ENCODE measurements at places on chromosomes 7 and 10.

DNA sequence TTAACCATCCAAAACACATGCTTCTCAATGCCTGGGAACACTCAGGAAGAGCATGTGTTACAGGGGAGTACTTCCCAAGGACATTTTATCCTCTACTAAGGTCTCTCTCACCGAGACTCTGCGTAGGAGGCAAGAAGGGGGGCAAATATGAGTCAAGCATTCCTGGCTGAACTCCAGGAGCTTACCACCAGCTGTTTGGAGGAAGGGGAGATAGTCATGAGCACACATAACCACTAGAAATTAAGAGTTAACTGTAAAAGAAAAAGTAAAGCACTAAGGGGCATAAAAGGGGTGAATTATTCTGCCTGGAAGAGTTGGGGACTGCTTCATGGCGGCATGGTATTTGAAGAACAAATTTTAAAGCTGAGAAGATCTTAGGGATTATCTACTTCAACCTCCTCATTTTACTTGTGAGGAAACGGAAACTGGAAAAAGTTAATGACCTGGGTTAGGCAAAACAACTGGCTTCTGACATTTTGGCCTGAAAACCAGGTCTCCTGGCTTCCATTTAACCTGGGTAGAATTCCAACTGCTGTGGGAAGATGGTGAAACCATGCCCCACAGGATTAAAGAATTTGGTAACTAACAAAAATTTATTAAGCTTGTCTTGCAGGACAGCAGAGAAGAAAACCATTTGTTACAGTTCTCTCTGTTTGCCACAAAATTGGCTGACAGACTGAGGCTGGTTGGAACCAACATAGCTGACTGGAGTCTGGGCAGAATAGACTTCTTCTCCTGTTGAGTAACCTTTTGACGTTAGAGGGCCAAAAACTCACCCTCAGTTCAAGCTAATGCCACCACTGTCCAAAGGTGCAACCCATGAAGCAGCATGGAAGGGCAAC lies 85.5 kb downstream of the SLC25A13 start:
- DNase-seq, result peak; percentile 99

- DNase-seq, result peak; percentile 81
Observed at GRCh38 chr10:86757113-86757972, 924 bp downstream of the BMPR1A start.

DNA sequence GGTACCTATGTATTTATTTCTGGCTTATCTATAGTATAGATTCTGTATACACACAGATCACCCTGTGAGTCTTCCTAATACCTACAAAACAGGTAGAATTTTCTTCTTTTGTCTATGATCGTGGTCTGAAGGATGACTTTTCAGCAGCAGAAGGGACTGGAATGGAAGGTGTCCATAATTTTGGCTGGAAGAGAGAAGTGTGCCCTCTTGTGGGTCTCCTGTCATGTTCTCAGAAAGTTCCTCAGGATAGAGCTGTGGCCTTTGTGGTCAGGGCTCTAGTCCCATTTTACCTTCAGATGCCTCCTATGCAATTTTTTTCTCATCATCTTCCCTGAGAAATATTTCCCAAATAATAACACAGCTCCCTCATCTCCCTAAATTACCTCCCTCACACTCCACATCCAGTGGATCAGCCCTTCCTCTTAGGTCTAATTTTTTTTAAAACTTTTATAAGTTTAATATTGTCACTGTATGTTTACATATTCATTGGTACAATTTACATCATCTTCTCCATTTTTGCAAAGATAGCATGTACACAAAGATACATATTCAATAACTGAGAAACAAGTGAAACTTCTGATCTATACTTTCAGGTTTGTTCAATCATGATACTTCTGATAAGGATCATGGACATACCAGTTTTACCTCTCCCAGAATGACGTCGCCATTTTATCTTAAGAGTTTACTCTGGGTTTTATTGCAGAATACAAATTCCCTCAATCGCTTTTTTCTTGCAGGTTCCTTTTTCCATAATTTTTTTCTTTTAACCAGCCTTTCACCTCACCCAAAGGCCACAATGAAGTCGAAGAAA lies 112.7 kb downstream of the REEP3 start:
- DNase-seq, result peak; percentile 76

DNA sequence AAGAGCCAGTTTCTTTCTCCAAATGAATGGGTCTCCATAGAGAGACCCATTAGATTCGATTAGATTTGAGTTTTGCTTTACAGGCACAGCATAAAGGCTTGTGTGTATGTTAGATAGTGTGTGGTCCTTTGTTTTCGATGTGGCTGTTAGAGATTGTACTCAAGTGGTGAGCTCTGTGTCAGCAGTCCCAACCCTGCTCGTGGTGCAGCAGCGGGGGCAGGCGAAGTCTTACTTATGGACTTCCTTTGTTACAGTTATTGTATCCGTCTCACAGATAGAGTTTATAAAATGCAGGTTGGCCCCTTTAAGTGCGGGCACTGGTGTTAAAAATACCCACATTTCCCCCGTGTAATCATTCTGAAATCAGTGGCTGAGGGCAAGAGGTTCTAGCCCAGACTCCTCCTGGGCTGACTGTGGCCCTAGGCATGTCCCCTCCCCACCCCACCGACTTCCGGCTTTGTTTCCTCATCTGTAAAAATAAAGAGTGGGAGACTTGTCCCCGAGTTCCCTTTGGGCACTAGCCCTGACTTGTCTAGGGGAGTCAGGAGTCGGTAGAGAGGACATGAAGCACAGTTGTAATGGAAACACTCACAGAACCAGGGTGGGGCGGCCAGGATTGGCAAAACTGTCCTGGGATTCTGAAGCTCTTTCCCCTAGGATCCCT lies 28.6 kb downstream of the MTURN start:
- peak; percentile 67 for DNase-seq

DNA sequence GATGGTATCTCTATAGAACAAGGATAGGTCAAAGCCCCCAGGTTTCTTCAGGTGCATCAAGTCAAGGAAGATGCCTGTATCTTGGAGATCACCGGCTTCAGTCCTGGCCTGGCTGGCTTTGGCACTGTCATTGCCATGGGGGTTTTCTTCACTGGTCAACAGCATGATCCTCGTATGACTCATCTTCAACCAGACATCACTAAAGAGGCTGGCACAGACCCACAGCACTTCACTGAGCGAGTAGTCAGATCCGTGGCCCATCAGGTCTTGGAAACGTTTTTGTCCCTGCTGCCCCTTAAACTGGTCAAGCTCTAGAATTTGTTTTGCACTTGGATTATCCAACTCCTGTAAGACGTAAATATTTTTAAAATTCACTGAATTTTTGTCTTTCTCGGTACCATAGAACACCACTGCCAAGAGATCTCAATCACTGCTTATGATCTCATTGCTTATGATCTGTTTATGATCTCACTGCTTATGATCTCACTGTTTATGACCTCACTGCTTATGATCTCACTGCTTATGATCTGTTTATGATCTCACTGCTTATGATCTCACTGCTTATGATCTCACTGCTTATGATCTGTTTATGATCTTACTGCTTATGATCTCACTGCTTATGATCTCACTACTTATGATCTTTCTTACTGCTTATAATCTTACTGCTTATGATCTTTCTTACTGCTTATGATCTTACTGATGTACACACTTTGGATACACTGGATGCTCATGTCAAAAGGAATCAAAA lies 135.2 kb downstream of the CYP26A1 start:
- DNase-seq, result no peak

DNA sequence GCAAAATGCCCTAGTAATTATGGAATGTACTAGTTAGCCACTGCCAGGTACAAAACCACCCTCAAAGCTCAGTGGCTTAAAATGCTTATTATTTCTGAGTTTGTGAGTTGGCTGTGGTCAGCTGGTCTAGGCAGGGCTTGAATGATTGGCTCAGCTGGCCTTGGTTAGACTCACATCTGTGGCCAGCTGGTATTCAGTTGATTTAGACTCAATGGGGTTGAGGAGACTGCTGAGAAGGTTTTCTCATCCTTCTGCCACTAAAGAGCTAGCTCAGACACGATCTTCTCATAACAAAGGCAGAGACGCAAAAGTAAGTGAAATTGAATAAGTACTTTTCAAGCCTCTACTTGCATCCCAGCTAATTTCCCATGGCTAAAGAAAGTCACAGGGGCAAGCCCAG lies 57.1 kb upstream of the CYP2C18 start:
- DNase-seq, result no peak

- DNase-seq, result peak; percentile 41
Observed at GRCh38 chr7:84372712-84373111, 178.1 kb upstream of the SEMA3A start.

- no peak for DNase-seq
Observed at GRCh38 chr10:100696477-100696901, 48.9 kb upstream of the PAX2 start.

DNA sequence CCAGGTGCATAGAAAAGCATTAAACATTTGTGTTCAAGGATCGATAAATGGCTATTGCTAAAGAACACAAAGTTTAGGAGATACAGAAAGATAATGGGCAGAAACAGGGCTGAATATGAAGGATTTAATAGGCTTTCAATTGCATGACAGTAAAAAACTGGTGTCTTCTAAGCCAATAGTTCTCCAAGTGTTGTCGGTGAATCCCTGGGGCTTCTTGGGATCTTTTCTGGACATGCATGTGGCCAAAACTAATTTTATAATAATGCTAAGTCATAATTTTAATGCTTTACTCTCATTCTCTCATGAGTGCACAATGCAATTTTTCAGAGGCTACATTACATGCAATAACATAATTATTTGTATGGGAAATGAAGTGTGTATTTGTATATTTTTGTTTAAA lies 521.1 kb upstream of the ANKRD30A start:
- DNase-seq, result no peak

GRCh38 chr10:9951481-9952257 lies 1066.0 kb upstream of the CELF2 start:
- DNase-seq, result no peak

DNA sequence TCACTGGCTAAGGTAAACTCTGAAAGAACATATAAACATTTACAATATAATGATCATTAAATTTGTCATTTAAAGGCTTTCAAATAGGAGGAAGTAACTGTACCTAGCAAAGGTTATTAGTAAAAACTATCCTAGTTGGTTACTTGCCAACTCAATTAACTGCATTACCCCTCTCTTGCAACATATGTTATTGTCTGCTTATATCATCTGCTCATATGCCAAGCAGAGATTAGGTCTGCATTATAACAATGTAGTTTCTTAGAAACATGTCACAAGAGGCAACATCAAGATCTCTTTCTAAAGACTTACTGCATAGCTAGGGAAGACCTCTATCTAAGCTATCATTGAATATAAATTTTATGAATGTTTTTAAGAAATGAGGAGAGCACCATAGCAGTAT lies 132.5 kb downstream of the RELN start:
- peak; percentile 21 for DNase-seq

DNA sequence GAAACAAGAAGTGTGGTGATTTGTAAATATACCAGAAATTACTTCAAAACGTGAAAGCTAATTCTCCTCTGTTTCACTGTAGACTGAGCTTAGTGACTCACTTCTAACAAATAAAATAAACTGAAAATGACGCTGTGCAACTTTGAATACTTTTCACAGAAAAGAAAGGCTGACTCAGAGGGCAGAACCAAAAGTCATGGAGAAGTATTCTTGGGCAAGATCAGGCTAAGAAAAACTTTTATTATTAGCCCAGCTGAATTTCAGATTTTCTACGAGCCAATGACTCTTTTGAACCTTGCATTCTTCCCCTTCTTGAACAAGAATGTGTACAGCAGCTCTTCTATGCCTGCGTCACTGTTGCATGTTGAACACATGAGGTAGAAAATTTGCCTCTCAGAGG lies 527.3 kb upstream of the GHITM start:
- no peak for DNase-seq

DNA sequence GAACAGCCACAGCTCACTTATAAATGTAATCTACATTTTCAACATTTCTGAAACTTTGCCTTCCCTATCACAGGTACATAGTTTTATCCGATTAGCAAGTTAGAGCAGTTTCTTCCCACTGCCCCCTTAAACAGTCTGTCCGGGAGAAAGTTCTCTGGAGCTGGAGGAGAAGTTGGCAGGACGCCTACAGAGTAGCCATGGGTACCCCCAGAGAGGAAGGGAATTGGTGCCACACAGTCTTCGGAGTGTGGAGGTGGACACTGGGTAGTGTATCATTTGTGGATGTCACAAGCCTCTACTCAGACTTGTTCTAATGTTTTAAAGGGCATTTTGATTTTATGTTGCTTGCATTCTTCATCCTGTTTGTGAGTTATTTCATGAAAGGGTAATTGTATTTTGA lies 39.0 kb downstream of the TAF3 start:
- no peak for DNase-seq

- no peak for DNase-seq
Observed at GRCh38 chr7:5143106-5143505, 46.9 kb upstream of the WIPI2 start.

DNA sequence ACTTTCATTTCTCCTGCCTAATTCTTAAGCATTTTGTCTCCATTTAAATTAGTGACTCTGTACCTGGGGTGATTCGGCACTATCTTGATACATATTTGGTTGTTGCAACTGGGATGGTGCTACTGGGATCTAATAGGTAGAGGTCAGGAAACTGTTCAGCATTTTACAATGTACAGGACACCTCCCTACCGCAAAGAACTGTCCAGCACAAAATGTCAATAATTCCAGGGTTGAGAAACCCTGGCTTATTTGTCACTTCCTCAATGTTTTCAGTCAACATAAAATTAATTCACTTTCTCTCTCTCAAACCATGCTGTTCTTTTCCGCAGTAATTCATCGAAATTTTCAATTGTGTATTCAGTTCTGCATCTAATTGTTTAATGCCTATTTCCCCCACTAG lies 151.4 kb upstream of the CALCR start:
- DNase-seq, result no peak

DNA sequence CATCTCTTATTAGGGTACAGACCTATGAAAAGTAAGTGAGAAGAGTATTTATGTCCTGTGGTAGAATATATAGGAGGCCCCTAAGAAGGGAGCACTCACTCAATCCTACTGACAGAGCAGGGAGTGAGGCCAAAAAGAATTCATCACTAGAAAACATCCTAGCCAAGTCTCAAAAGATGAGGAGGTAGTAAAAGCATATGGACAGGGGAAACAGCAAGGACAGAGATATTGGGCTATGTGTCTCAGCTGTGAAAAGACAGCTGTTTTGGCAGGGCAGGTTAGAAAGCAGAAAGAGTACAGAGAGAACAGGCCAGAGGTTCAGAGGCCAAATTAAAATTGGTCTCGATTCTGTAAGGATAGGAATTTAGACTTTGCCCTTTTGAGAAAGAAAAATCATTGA lies 548.3 kb upstream of the ANKRD30A start:
- DNase-seq, result no peak

GRCh38 chr10:129057856-129058663 lies 409.0 kb upstream of the MGMT start:
- no peak for DNase-seq

DNA sequence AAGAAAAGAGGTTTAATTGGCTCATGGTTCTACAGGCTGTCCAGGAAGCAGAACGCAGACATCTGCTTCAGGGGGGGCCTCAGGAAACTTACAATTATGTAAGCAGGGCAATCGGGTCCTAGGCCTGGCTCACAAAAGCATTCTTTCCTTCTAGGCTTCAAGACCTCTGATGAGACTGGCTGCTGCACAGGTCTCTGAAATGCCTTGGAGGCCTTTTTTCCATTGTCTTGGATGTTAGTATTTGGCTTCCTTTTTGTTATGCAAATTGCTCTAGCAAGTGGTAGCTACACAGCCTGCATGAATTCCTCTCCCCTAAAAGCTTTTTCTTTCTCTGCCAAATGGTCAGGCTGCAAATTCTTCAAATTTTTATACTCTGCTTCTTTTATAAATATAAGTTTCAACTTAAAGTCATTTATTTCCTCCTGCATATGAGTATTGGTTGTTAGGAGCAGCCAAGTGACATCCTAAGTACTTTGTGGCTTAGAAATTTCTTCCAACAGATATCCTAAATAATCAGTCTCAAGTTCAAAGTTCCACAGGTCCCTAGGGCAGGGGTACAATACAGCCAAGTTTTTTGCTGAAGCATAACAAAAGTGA lies 83.1 kb upstream of the SEMA3A start:
- no peak for DNase-seq

All from OCI-M1 (cell line).